Left ventricle myocardium inferior (tissue), 1 donor: ENCODE measurements at places on chromosomes 1 and 21.

DNA sequence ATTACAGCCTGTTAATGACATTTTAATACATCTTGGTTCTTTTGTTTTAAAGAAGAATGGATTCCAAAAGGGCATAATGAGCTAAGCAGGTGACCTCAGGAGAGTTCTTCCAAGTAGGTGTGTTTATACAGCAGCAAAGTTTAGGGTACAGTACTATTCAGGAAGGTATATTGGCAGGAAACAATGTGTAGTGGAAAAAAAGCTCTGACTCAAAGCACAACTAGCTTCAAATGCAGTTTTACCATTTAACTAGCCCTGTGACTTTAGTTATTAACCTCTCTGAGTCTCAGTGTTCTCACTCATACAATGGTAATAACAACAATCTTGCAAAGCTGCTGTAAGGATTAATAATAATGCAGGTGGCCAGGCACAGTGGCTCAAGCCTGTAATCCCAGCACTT lies 29.9 kb downstream of the FAF1 start:
- no peak for DNase-seq

- no peak for DNase-seq
These were observed 19.7 kb upstream of the DEGS1 start for GRCh38 chr1:224163311-224163710.

DNA sequence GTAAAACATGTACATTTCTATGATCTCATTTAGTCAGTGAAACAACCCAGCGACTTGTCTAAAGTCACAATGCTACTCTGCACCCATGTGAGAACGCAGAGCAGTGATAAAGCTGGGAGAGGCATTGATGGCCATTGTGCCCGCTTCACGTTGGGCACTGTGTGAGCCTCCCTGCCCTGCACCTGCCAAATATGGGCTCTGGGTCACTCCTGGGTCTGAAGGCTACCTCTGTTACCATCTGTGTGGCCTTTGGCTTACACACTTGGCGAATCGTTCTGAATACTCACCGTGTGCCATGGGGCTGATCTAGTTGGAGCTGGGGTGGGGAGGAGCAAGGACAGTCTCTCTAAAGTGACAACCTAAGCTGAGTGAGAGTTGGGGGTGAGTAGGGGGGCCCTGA lies 29.9 kb downstream of the PCSK9 start:
- no peak for DNase-seq

DNA sequence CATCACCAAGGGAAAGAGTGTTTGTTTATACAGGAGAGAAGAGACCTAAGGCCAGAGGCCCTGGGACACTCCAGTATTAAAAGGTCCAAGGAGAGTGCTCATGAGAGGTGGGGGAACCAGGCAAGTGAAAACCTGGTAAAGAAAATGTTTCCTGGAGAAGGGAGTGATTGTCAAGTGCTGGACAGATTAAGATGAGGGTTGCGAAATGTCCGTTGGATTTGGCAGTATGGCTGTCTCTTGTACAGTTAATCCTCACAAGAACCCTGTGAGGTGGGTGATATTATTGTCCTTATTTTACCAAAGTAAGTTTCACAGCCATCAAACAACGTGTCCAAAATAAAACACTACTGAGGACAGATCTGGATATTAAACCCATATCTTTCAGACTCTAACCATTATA lies 44.2 kb downstream of the RPAP2 start:
- no peak for DNase-seq

DNA sequence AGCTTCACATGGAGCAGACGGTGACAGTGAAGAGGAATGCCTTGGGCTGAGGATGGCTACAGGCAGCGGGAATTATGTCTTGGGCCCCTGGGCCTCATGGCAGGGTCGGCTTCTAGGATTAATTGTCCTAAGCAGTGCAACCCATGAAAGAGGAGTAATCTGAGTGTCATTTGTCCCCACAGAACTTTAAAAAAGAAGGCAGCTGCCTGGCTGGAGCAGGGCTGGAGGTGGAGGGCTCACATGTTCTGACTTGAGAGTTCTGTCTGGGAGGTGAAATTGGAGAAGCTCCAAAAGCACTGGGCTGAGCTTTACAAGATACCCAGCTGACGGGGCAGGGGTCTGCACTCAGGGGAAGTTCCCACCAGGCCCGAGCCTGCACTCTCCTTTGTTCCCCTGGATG lies 22.6 kb downstream of the CACNA1S start:
- DNase-seq, result no peak

DNA sequence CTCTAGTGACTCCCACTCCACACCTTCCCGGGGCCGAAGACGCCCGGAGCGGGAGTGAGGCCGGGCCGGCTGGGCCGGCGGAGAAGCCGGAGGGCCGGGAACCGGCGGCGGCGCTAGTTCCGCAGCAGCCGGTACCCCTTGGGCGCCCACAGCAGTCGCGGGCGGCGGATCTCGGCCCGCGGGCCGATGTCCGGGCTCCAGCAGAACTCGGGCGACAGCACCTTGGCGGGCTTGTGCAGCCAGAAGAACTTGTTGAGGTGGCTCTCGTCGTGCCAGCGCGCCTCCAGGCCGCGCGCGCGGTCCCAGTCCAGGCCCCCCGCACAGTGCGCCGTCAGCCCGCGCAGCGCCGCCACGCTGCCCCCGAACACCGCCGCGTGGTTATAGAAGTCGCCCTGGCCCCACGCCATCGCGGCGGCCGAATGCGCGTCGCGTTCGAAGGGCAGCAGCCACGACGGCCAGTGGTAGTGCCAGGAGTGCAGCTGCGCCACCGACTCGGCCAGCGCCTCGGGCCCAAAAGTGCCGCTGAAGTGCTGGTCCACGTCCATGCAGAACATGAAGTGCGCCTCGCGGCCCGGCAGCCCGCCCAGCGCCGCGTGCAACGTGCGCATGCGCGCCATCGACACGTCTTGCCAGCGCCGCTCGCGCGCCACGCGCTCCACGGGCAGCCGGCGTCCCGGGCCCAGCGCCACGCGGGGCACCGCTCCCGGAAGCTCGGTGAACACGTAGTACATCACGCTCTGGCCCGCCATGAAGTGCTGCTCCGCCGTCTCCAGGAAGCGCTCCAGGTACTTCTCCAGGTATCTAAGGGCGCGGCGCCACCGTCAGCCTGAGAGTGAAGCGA lies 14.0 kb downstream of the A3GALT2 start:
- no peak for DNase-seq

DNA sequence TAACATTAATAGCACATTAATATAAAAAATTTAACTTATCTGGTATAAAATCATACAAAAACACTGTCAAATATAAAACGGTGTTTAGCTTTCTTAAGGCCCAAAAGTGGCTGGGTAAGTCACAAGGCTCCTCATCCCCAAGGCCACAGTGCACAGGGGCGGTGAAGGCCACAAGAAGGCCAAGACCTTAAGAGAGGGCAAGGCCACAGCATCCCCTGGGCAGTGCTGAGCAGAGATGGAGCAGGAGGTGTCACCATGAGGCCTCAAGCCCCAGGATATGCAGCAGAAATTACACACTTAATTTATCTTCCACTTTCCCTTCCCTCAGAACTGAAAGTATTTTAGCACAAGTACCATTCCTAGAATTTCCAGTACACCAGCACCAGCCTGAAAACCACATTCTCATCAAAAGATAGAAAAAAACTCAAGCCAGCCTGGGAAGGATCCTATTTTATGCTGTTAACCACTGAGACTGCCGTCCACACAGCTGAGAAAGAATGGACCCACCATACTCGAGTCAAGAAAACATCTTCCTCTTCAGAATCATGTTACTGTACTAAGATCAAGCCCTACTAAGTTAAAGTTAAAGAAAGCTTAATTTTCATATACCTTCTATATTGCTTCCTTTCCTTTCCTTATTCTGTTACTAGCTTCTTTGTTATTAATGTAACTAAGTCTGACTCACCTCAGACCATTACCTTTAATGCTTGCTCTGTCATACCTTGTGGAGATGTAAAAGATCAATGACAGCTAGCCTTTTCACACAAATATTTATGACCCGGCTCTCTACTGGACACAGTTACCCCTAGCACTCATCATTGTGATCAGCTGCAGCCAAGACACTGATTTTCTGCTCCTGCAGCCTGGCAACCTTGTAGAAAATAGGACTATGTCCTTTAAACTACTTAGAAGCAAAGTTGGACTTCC lies 26.4 kb upstream of the FMO1 start:
- no peak for DNase-seq

DNA sequence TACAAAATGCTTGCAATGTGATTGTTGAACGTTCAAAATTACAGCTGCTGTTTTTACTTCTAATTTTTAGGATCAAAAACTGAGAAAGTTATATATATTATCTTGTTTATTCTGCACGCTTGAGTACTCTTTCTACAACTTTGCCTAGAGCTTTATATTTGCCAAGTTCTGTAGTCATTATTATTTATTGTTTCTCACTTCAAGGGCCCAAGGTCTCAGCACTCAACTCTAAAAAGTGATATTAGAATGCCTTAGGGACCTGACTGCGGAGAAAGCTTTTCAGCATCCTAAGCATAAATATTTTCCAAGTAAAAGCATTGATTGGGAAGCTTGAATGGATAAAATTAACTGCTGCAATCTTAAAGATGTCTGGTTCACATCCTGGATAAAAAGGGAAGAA lies 83.6 kb downstream of the UBE2U start:
- no peak for DNase-seq

DNA sequence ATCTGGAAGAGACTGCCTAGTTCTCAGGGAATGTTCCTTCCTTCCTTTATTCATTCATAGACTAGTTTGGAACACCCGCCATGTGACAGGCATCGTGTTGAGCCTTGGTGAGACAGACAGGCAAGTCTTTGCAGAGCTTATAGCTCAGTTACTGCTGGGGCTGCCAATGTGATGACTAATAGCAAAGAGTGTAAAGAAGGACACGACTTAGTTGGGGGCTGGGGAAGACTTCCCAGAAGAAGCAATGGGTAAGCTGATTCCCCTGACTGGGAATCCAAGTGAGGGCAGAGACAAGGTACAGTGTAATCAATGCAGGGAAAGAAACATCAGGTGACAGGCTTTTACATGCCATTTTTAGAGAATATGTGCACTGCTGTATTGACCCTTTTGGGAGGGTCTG lies 51.2 kb downstream of the TENT5C start:
- DNase-seq, result no peak

- no peak for DNase-seq
These were observed 18.8 kb downstream of the SLC41A1 start for GRCh38 chr1:205794011-205794730.

GRCh38 chr1:37945743-37946702 lies 830 bp downstream of the INPP5B start:
- peak; percentile 50 for DNase-seq

DNA sequence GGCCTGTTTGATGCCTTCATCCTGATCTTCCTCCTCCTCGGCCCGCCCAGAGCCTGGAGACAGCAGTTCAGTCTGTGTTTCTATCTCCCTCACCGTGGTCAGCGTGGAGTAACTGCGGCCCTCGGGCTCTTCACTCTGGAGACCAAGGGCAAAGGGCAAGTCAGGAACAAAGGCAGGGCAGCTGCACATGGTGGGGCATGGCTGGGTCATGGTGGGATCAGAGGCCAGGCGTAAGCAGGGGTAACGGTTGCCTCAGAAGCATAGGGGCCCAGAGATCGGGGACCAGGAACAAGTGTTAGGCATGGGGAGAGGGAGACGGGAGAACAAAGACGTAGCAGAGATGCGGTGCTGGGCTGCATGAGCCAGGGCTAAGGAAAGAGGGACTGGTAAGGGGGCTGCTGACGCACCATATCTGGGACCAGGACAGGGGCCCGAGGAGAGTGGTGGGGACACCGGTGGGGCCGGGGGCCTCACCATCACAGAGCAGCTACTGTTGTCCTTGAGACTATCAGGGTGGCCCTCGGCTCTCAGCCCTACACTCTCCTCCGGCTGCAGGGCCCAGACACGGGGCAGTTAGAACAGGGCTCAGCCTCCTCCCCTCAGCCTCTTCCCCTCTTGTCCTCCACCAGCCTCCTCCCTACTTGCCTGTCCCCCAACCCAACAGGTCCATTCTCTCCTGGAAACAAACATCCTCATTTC lies 3.2 kb upstream of the ARHGAP30 start:
- no peak for DNase-seq

- no peak for DNase-seq
These were observed 8.8 kb upstream of the THEMIS2 start for GRCh38 chr1:27863538-27863915.

- no peak for DNase-seq
These were observed 6.8 kb downstream of the SH2D2A start for GRCh38 chr1:156809711-156810366.

DNA sequence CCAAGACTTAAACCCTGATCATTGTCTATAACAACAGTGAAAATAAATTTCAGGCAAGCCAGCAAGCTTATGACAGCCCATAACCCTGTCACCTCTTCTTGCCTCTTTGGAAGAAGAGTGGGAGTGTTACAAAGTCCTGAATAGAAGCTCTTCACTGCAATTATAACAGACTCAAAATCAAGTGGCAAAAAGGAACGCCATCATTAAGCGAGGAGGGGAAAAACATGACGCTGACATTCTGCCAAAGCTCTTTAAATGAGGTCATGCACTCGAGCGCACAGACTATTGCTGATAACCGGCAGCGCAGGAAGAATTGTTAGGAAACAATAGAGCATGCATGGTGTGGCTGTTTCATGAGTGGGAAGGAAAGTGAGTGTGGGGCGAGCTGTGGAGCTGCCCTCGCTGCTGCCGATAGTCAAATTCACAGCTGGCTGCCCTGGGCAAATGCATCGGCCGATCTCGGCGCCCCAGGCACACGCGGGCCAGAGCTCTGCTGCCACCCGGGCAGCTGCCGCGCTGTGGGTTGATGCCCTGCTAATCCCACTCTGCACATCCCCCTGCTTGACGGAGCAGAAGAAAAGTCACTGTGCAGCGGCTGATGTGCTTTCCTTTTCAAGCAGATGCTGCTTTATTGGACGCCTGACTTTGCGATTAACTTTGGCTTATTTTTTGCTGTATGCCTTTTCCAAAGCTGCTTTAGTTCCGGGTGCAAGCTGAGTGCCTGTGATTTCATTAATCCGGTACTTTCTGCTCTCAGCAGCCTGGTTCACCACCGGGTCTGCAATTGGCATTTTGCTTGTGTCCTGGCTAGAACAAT lies 102.4 kb upstream of the ST6GALNAC5 start:
- peak; percentile 12 for DNase-seq

- DNase-seq, result no peak
These were observed 54.2 kb upstream of the SPATA6 start for GRCh38 chr1:48526008-48526710.

GRCh38 chr1:153525088-153525728 lies 10.6 kb downstream of the S100A6 start:
- no peak for DNase-seq

- peak; percentile 87 for DNase-seq
These were observed 1.2 kb downstream of the GPR153 start for GRCh38 chr1:6259491-6260362.

- DNase-seq, result no peak
These were observed 29.1 kb downstream of the EIF2D start for GRCh38 chr1:206582971-206583706.

GRCh38 chr1:84763912-84764680 lies 73.8 kb upstream of the SSX2IP start:
- no peak for DNase-seq
